Fibroblast of lung (primary cell): ENCODE measurements at places on chromosomes 7 and 10. TPM values are rescaled to one million over a fixed set of nuclear protein-coding genes. Genes with fewer than 3 reads are reported as not detected.
A peak's percentile ranks its signal among the peaks of the same experiment; 100 is the strongest.

- H3K27me3 ChIP-seq, result no peaks in the 10 kb centered on the region
- no peak overlapping the region for H3K27ac ChIP-seq
- H3K36me3 ChIP-seq, result no peaks in the 10 kb centered on the region
These were observed 1105.3 kb downstream of the NRG3 start for GRCh38 chr10:82980321-82980720.

DNA sequence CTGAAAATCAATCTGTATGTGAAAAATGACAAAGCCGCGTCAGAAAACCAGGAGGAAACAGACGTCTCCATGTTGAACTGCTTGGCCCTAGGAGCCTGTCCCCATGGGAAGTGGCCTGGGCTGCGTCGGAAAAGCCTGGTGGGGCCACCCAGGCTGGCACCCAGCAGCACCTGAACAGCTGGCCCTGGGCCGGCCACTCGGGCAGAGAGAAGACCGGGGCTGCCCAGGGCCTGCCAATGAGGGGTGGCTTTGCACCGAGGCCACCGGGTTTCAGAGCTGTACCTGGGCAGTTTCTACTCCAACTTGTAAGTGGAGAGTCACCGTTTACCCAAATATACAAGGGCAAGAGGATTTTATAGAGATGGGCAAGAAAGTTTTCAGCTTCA, 1.1 kb upstream of the FUOM start:
- peaks cover 2% of the 10 kb centered on the region for H3K4me1 ChIP-seq
- H3K4me3 ChIP-seq, result no peak overlapping the region
- H3K36me3 ChIP-seq, result peaks cover 3% of the 10 kb centered on the region
- no peak overlapping the region for H3K27ac ChIP-seq

GRCh38 chr10:22097696-22098095, 94.2 kb upstream of the DNAJC1 start:
- no peaks in the 10 kb centered on the region for H3K36me3 ChIP-seq
- no peaks in the 10 kb centered on the region for H3K27me3 ChIP-seq
- H3K4me1 ChIP-seq, result no peaks in the 10 kb centered on the region
- no peak for DNase-seq
- H3K4me3 ChIP-seq, result no peak overlapping the region
- H3K27ac ChIP-seq, result no peak overlapping the region

GRCh38 chr10:120431251-120431651, 25.8 kb upstream of the PLPP4 start:
- no peaks in the 10 kb centered on the region for H3K4me1 ChIP-seq
- H3K27me3 ChIP-seq, result no peaks in the 10 kb centered on the region
- no peak overlapping the region for H3K27ac ChIP-seq
- DNase-seq, result no peak
- no peak overlapping the region for H3K4me3 ChIP-seq

FGFBP3 gene
- polyA plus RNA-seq, result 0.25 and 0.40 TPM in 2 replicates

DNA sequence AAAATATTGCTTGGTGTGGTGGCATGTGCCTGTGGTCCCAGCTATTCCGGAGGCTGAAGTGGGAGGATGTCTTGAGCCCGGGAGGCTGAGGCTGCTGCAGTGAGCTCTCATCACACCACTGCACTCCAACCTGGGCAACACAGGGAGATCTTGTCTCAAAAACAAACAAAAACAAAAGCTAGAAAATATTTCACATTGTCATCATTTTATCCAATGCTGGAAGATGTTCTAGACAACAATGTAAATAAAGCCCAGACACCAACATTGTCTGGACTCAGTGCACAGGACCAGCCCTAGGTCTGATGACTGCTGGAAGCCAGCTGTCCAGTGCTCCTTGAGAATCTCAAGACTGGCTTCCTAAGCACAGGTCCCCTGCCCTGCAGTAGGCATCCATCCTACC, 13.5 kb downstream of the SEPHS1 start:
- no peak for DNase-seq
- H3K27me3 ChIP-seq, result no peaks in the 10 kb centered on the region
- H3K4me1 ChIP-seq, result no peaks in the 10 kb centered on the region
- no peak overlapping the region for H3K27ac ChIP-seq
- peaks cover 12% of the 10 kb centered on the region for H3K36me3 ChIP-seq
- no peak overlapping the region for H3K4me3 ChIP-seq

JAKMIP3 gene
- polyA plus RNA-seq, result 0.05 and 0.17 TPM in 2 replicates

GRCh38 chr7:144513334-144513733, 109.8 kb upstream of the NOBOX start:
- no peak overlapping the region for H3K27ac ChIP-seq
- no peaks in the 10 kb centered on the region for H3K36me3 ChIP-seq
- no peaks in the 10 kb centered on the region for H3K27me3 ChIP-seq

C10orf105 gene
- 0.02 and 0.14 TPM in 2 replicates for polyA plus RNA-seq

GRCh38 chr7:156626220-156626895, 14.2 kb upstream of the RNF32 start:
- DNase-seq, result no peak
- no peak overlapping the region for H3K27ac ChIP-seq
- H3K4me1 ChIP-seq, result no peaks in the 10 kb centered on the region
- H3K36me3 ChIP-seq, result no peaks in the 10 kb centered on the region
- no peak overlapping the region for H3K4me3 ChIP-seq
- no peaks in the 10 kb centered on the region for H3K27me3 ChIP-seq

DNA sequence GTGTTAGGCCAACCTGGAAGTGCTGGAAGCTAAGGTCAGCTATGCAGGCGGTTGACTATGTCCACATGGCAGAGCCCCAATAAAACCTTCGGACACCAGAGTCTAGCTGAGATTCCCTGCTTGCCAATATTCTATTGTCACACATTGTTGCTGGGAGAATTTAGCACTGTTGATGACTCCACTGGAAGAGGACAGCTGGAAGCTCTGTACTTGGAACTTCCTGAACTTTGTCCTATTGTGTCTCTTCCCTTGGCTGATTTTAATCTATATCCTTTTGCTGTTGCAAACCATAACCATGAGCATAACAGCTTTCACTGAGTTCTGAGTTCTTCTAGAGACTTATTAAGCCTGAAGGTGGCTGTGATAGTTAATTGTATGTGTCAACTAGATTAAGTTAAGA, 12.0 kb downstream of the XRCC2 start:
- no peak for DNase-seq
- no peaks in the 10 kb centered on the region for H3K27me3 ChIP-seq
- no peak overlapping the region for H3K27ac ChIP-seq
- H3K4me3 ChIP-seq, result no peak overlapping the region
- H3K36me3 ChIP-seq, result no peaks in the 10 kb centered on the region

DNA sequence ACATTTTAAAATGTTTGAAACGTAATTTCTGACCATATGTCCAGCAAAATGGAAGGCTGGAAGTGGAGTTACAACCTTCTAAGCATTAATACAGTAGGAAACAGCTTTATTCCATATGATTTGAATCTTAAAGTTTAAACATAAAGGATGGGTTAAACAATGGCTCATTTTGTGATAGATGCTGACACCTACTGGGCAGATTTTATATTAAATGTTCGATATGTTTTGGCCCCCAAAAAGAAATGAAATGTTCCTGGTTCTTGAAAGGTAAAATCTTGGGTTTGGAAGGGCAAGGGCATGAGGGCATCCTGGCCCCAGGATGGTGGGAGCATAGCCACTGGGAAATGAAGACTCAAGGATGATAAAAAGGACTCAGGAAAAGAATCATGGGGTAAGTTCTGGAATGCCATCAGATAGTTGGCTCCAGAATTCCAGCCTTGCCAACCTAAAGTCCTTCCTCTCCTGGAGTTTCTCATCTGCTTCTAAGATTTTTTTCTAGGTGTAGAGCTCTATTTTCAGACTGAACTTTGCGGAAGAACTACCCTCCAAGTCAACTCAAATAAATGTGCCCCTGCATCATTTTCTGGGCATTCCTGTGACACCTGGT, 34.6 kb upstream of the SLC35G1 start:
- H3K27me3 ChIP-seq, result peaks cover 4% of the 10 kb centered on the region
- no peak overlapping the region for H3K4me3 ChIP-seq
- peak; percentile 28 for DNase-seq
- H3K36me3 ChIP-seq, result no peaks in the 10 kb centered on the region

DNA sequence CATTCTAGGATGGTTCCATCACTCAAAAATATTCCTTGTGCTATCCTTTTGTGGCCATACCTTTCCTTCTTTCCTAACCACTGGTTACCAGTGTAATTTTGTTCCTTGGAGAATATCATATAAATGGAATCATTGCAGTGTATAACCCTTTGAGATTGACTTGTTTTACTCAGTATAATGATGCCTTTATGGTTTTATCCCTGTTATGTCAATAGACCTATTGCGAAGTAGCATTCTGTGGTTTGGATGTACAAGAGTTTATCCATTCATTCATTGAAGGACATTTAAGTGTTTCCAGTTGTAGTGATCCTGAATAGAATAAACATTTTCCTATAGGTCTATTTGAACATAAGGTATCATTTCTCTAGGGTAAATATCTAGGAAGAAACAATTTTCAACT, 54.2 kb downstream of the RBM33 start:
- H3K27ac ChIP-seq, result no peak overlapping the region
- DNase-seq, result no peak
- H3K36me3 ChIP-seq, result peaks cover 2% of the 10 kb centered on the region
- H3K4me1 ChIP-seq, result no peaks in the 10 kb centered on the region
- H3K4me3 ChIP-seq, result no peak overlapping the region

ANTXRL gene
- polyA plus RNA-seq, result not detected in 2 replicates

CRYGN gene
- 0.02 and 0.07 TPM in 2 replicates for polyA plus RNA-seq

- peak; percentile 12 for DNase-seq
- no peaks in the 10 kb centered on the region for H3K4me1 ChIP-seq
- H3K27me3 ChIP-seq, result no peaks in the 10 kb centered on the region
- H3K27ac ChIP-seq, result peak overlapping the region; percentile 74
- H3K36me3 ChIP-seq, result no peaks in the 10 kb centered on the region
- H3K4me3 ChIP-seq, result peak overlapping the region; percentile 76
These were observed 765 bp downstream of the SLC25A40 start for GRCh38 chr7:87875151-87876039.

DNA sequence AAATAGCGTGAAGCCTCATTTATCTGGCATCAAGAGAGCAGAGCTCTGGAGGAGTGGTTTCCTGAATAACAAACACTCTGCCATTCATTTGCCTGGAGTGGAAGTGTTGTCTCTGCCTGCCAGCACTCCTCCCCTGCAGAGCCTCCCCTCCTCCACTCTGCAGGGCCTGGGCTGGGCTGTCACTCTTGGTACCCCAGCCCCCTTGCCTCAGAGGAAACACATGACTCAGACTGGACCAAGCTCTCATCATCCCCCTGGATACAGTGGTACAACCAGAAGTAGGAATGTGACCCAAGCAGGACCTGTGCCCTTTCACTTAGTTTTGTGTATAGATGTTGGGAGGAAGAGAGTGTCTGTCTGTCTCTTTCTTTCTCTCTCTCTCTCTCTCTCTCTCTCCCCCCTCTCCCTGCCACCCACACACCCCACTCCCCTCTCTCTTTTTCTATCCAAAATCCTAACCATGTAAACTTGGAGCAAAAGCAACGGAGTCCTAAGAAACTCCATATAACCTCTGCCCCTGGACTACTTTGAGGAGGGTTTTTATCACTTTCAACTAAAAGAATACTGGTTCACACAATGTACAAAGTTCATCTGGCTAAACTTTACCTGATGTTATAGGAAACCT, 43.9 kb downstream of the DOCK4 start:
- no peaks in the 10 kb centered on the region for H3K36me3 ChIP-seq
- H3K4me3 ChIP-seq, result no peak overlapping the region
- peak; percentile 68 for DNase-seq

NACAD gene
- polyA plus RNA-seq, result 0.41 and 0.66 TPM in 2 replicates

GRCh38 chr10:11539191-11539868, 72.1 kb downstream of the USP6NL start:
- H3K36me3 ChIP-seq, result no peaks in the 10 kb centered on the region
- peaks cover 10% of the 10 kb centered on the region for H3K4me1 ChIP-seq
- peak; percentile 67 for DNase-seq
- H3K27ac ChIP-seq, result no peak overlapping the region

TAF5 gene
- polyA plus RNA-seq, result 3.4 and 3.9 TPM in 2 replicates

DNA sequence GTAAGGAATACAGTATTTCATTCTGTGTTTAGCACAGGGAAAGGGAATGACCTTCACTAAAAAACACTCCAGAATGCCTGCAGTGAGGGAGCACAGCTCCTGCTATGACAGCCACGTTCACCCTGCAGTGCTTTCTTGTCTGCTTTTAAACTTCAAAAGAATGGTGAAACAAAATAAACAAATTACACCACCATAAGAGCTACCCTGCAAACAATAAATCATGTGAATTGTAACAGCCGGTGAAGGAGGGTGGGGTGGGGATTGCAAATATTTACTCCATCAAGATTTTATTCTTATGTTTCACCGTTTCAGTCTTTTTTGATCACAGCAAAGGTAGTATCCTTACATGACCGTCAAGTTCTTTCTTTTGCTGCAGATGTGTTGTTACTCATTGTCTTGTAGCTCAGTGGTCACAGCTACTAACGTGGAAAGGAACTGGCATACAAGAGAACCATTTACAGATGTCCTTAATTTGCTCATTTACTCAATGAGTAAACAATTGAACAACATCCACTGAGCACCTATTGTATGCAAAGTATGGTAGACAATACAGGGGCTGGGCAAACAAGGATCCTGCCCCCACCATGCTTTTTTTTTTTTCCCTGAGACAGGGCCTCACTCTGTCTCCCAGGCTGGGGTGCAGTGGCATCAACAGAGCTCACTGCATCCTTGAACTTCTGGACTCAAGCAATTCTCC, 4.1 kb upstream of the CHN2 start:
- no peaks in the 10 kb centered on the region for H3K4me1 ChIP-seq
- H3K27me3 ChIP-seq, result peaks cover 15% of the 10 kb centered on the region
- H3K36me3 ChIP-seq, result no peaks in the 10 kb centered on the region

ATP5MK gene
- 355 and 386 TPM in 2 replicates for polyA plus RNA-seq

DNA sequence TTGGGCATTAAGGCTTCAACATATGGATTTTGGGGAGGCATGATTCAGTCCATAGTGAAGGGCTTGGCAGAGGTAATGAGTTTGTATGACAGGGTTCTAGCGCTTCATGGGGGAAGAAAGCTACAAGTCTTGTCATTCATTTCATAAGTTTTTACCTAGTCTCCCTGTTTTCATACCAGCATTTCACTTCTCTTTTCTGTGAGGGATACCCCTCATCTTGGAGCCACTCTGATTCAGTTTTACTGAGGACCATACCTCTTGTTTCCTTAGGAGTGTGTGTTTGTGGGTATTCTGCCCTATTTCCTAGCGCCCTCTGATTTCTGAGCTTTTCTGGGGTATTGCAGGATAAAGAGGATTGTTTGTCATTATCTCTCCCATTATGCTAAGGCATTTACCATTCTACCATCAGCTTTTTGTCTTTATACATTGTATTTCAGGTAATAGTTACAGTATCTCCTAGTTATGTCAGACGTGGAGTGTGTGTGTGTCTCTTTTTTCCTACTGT, 6.8 kb downstream of the RSBN1L start:
- H3K27me3 ChIP-seq, result no peaks in the 10 kb centered on the region
- no peaks in the 10 kb centered on the region for H3K36me3 ChIP-seq
- no peak overlapping the region for H3K27ac ChIP-seq
- DNase-seq, result no peak
